ENCODE measurements at places on chromosomes 1 and 21.

DNA sequence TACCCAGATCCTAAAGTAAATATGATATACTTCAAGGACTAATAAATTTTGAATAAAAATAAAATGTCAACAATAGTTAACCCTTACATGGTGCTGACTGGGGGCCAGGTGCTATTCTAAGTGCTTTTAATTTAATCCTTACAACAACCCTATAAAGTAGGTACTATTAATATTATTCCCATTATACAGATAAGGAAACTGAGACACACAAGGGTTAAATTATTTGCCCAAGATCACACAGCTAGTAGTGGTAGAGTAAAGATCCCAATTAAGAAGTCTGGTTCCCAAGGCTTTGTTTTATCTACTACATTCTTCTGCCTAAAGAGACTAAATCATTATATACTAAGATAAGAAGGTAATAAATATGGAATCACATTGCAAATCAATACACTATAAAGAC, 34.2 kb downstream of the SYNJ1 start:
- no peak for DNase-seq

GRCh38 chr21:21750124-21750825, 752.1 kb downstream of the NCAM2 start:
- no peak for DNase-seq

- no peak for DNase-seq
Measured at GRCh38 chr1:207344221-207344620, 22.7 kb downstream of the CD55 start.

DNA sequence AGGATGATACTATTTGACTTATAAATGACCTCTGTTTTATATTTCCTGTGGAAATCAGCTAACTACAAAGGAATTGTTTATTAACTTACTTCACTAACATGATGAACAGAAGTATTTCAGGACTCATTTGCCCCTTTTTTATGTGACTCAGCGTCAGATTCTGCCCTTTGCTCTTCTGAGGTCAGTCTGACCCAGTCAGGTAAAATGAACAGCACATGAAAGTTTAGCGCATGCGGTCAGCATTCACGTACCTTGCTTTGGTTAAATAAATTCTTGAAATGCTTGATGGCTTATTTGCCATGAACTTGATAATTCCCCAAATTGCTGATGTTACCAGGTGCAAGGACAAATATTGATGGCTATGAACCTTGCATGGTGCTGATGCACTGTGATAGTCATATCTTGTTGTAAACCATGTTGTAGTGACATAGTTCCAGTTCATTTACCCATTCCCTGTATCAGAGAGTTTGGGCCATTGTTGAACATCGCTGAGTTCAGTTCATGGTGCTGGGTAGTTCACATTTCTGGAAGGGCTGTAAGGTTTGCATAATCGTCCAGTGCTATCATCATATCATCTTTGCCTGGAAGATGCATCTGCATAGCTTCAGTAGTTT, 133.4 kb downstream of the NFIA start:
- no peak for DNase-seq

GRCh38 chr1:168772428-168773060, 43.5 kb upstream of the DPT start:
- DNase-seq = no peak

GRCh38 chr1:23019863-23020625, 776 bp downstream of the KDM1A start:
- DNase-seq = no peak

GRCh38 chr1:190244406-190244805, 233.3 kb downstream of the BRINP3 start:
- DNase-seq = no peak

- peak; percentile 6 for DNase-seq
Measured at GRCh38 chr1:197619008-197619640, 156.2 kb downstream of the DENND1B start.

DNA sequence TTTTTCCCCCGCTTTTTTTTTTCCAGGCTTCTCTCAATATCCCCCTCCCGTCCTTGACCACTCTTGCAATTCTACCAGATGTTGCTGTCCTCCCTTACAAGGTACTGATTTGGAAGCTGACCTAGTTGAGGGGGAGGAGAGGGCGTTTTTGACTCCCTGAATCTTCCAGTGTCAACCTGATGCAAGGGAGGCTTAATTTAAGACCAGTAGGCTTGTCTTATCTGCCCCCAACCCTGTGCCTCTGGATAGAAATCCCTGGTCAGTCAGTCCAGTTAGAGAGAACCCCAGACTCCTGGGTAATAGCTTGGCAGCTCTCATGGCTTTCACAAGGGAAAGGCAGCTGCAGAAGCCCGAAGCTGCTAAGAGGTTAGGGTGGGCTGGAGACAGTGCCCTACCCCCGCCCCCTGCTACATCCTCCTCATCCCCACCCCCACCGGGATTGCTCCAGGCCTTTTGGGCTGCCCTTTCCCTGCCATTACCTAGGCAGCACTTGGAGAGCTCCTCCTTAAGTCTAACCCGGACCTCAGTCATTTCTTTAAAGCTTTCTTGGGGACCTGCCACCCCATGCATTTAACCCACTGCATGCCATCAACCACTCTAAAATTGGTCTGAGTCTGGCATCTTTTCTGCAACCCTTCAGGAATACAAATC, 3.6 kb downstream of the ACKR1 start:
- DNase-seq = no peak

- no peak for DNase-seq
Measured at GRCh38 chr1:164311377-164311776, 247.6 kb upstream of the PBX1 start.

DNA sequence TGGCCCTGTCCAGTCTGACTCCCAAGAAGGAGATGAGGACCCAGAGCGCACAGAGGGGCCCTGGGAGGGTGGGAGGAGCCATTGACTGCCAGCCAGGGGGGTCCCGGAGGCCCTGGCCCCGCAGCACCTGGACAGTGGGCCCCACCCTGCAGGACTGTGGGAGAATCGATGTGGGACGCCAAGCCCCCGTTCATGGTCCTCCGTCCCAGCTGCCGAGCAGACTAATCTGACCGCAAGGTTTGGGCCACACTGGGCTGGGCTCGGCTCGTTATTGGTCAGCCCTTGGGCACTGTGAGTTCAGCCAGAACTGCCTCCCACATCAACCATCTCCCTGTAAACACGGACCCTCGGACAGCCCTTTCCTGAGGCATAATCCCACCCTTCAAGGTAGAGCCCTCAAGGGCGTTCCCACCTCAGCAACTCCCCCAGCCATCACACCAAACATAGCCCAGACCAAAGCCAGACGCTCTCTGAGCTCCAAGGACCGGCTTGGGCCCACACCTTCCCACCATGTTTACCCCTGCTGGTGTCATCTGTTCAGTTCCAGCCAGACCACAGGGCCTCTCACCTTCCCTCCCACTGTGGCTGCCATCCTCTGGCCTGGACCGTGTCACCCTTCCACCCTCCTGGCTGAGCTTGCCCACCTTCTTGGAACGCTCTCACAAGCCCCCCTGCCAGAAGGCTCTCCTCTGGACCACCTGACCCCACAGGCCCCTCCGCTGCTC, 16.2 kb upstream of the POFUT2 start:
- DNase-seq = no peak

- DNase-seq = no peak
Measured at GRCh38 chr21:22575165-22575584, 1577.0 kb downstream of the NCAM2 start.

DNA sequence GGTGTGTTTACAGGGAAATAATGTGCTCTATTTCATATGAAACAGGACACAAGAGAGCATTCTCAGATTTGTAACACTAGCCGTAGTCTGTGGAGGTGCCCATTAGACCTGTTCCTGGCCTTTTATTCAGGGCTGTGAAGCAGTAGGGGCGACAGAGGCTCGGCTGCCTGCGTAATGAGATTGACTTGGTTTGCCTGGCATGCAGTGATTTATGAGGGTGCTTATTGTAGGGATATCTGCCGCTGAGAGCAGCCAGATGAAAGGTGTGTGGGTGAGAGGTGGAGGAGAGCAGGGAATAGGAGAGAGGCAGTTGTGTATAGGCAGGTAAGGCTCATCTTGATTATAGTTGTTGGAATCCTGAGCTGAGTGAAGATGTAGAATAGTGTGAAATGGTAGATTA, 51.3 kb downstream of the DNAJC6 start:
- no peak for DNase-seq

DNA sequence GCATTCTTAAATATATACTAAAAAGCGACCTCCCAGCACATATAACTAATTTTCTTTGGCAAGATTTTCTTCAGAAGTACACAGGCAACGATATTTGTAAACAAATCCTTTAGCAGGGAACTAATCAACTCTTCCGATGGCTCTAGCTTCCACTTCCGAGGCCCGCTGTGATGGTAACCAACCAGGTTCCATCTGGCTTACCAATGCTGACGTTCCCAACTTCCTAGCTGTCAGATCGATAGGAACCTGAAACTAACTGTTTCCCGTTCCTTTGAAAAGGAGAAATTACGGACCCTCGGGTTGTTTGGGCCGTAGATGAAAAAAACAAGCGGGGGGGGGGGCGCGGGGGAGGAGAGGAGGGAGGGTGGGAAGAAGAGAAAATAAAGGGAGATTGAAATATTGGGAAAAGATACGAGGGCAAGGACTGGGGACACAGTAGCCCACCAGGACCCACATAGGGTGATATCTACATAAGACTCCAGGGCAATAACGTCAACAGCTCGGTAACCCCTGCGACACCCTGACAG, 513 bp downstream of the GTF2B start:
- DNase-seq = no peak

DNA sequence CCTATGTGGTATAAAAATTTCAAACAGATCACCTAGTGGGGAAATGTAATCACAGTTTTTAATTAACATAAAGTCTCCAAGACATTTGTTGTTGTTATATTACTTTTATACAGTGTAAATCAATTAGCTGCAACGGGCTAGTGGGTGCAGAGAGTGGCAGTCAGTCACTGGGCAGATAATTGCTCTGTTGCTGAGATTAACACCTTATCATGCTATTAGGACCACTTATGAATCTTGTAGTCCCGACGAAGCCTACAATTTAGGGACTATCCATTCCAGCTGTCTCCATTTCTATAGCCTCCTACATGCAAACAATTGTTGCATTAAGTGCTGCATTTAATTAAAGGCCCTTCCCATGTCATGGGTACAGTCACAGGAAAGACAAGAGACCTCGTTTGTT, 158.9 kb upstream of the PROX1 start:
- no peak for DNase-seq

DNA sequence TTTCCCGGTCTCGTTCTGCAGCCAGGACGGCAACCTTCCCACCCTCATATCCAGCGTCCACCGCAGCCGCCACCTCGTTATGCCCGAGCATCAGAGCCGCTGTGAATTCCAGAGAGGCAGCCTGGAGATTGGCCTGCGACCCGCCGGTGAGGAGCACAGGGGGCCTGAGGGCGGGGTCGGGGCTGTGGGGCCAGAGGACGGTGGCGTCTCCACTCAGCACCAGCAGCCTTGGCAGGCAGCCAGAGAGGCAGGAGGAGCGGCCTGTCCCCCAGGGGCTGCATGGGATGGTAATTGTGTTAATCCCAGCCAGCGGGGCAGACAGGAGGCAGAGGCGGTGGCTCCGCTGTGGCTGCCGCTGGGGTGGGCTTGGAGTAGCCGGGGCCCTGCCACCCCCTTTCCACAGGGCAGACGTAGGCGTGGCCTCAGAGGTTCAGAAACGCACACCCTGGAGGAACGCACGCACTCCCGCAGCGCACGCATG, 12.1 kb downstream of the SAMD11 start:
- DNase-seq = no peak
